ENCODE measurements at places on chromosomes 5 and 9. TPM values are rescaled to one million over a fixed set of nuclear protein-coding genes. Genes with fewer than 3 reads are reported as not detected.

BTNL3 gene
- not detected for total RNA-seq

UBE2QL1 gene
- total RNA-seq: not detected

DNA sequence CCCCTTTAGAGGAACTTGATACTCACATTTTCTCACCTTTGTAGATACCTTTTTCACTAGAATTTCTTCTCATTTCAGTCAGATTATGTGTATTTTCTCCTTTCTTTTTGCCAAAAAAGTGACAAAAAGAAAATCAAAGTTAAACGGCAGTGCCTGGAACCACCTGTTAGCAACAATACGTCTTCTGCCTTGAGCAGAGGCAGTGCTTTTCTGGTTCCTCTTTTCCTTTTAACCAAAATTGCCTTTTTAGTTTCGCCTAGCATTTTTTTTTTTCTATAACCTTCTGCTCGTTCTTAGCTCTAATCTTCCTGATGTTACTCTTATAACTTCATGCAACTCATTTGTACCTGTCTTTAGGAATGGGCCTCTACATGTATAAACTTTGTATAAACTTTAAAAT is 26.1 kb downstream of the SMIM32 start:
- no peak for DNase-seq

DNA sequence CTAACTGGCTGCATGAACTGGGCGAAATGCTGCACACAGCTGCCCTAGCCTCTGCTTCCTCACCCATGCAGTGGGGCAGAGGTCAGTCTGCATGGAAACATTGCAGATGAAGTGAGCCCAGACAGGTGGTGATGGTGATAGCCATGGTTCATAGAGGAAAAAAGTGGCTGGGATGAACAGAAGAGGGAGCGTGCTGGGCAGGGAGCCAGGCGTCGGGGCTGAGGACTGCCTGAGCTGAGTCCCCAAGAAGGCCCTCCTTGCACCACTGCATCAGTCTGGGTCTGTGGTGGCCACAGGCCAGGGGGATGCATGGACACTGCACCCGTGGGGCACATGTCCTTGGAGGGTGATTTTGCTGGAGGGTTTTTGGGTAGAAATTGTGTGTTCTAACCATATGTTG is 80.5 kb downstream of the AMBP start:
- DNase-seq: no peak

GRCh38 chr5:79859588-79859987 is 131.5 kb downstream of the MTX3 start:
- DNase-seq: no peak

DNA sequence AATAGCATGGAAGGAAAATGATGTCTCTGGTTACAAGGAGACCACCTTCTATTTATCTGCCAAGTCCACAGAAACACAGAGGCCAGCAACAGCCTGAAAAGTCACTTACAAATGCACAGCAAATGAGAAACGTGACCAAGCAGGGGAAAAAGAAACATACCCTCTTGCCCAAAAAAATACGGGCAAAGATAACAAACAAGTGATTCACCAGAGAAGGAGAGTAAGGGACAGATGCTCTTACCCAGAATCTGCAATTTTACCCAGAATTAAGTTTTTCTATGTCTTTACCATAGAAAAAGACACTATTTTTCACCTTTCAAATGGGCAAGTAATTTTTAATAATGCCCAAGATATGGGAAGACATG is 28.1 kb downstream of the CAMSAP1 start:
- DNase-seq: no peak

DNA sequence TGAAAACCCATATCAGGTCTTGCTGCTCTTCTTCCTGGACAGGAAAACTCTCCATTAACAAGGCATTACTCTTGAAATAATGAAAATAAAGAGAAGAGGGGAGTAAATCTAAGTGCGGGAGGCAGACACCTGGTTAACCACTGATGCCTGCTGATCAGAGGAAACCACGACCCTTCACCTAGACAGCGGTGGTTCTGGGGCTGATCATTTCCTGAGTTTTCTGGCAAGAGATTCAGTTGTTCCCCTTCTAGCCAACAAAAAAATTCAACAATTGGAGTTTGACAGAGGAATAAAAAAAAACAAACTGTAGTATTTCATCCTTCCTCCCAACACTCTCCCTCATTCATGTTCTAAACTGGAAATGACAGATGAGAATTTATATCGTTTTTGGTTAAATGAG is 3.0 kb downstream of the RLN2 start:
- peak; percentile 21 for DNase-seq

DNA sequence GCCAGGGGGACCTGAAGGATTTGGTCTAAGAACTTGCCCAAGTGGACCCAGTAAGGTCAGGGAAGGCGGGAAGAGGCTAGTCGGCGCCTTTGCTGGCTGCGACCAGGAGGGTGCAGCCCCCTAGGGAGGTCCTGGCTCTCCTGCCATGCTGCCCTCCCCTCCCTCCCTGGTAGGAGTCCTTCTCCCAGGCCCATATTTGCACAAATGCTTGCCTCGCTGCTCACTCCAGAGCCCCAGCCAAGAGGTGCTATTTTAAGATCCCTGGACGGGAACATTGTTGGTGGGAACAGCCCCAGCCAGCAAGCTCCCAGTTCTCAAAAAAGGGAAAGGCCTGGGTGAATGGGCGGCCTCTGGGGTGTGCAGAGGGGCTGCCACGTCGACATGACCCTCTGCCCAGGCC is 4.3 kb upstream of the IL17B start:
- no peak for DNase-seq

- no peak for DNase-seq
Measured at GRCh38 chr5:131706281-131706680, 71.3 kb upstream of the RAPGEF6 start.

All from naive thymus-derived CD4-positive, alpha-beta T cell (primary cell).